ENCODE measurements at places on chromosomes 12 and 14.

DNA sequence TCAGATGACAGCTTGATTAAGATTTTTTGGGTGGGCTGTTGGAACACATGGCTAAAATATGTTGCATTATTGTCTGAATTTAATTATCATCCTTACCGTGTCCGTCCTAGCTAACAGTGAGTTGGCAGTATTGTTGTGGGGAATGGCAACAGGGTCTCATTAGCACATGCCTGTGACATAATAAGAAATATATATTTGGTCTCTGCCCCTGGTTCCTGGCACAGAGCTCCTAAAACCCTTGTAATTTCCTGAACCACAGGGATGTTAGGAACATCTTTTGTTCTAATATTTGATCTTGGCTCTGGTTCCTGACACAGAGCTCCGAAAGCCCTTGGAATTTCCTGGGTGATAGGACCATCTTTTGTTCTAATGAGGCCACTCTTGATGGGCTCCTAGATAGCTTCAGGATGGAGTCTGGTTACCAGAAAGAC, 76.0 kb downstream of the SYNE2 start:
- no peak for DNase-seq

- no peak for DNase-seq
These were observed 75.1 kb downstream of the GLT1D1 start for GRCh38 chr12:128928361-128928760.

DNA sequence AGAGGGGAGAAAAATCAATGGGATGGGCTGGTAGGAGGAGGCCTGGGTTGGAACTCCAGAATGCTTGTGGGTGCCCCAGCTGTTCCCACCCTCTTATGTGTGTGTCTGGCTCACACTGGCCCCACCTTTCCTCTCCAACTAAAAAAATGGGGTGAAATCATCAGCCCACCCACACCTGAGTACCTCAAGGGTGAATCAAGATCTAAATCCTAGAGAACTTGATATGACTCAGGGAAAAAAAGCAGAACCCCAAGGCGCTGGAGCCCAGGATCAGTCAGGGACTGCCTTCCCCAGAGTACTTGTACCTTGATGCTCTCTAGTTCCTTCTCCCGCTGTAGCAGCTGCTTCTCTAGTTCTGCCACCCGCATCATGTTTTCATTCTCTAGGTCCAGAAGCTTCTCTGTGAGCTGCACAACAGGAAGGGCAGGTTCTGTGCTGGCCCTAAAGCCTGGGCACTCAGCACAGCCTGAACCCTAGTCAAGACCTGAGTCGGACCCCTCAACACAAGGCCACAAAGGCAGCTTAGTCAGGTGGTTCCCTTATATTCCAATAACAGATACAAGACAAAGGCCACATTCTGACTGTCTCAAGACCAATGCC, 29.7 kb downstream of the PRPF40B start:
- no peak for DNase-seq

- DNase-seq, result no peak
These were observed 342.6 kb downstream of the NOVA1 start for GRCh38 chr14:26255213-26255612.

DNA sequence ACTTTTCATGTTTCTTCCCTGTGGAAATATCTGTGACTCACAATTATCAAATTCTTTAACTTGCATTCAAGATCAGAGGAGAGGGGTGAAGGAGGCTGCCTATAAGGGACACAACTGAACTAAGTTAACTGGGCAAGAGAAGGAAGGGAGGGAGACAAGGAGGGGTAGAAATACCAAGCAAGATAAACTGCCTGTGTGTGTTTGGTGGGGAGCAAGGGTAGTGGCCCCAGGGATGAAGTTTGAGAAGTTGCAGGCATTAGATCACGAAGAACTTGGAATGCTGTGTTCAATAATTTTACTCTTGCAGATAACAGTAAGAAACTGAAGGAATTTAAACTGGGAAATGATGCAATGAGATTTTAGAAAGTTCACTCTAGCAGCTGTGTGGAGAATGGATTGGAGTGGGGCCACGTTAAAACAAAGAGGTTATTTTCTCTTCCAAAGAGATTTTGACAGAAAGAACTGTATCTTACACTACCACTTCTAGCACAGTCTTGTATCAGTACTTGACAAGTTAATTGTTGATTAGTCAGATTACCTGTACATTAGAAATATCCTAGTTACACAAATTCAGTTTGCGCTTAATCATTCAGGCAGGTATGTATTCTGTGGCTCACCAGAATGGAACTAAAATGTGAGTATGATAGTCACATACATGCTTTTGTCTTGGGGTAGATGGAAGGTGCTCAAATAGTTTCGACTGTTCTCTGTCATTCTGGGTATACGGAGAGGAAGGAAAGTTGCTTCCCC, 7.4 kb downstream of the PKP2 start:
- no peak for DNase-seq

DNA sequence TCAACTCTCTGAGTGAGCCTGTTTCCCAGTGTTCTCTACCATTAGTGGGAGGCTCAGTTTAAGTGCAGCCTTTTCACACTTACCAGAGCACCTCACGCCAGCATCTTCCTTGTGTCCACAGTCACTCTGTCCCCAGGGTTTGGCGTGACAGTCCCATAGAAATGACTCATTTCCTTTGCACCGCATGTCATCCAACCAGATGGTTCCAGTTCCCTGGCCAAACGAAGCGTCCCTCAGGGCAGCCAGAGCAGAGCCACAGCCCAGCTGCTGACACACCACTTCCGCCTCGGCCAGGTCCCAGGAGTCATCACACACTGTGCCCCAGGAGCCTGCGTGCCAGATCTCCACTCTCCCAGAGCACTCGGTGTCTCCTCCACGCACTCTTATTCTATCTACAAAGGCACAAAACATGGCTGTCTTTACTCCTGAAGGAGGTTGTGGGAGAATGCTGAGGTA, 65.4 kb downstream of the ACSM4 start:
- DNase-seq, result no peak

GRCh38 chr14:34488528-34488927, 26.5 kb upstream of the SPTSSA start:
- no peak for DNase-seq

GRCh38 chr12:52370926-52371608, 3.8 kb upstream of the KRT85 start:
- no peak for DNase-seq

- no peak for DNase-seq
These were observed 7.6 kb downstream of the FCF1 start for GRCh38 chr14:74720526-74720925.

Measured in CD4-positive, alpha-beta T cell treated with Interleukin-6 at 100 ng/mL for 8 hours (primary cell).